ENCODE measurements at places on chromosomes 13 and 19.

GRCh38 chr13:65497265-65497664 is 1732.9 kb downstream of the PCDH9 start:
- DNase-seq: no peak

DNA sequence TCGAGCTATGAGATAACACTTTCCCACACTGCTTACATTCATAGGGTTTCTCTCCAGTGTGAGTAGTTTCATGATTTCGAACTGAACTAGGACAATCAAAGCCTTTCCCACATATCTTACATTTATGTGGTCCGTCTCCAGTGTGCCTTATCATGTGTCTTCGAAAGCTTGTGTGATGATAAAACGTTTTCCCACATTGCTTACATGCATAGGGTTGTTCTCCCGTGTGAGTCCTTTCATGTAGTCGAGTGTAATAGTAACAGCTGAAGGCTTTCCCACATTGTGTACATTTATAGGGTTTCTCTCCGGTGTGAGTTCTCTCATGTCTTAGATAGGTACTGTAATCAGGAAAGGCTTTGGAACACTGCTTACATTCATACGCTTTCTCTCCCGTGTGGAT is 16.3 kb downstream of the ZNF823 start:
- no peak for DNase-seq

- DNase-seq: peak; percentile 80
Observed at GRCh38 chr19:12983542-12984142, 11.6 kb upstream of the NFIX start.

DNA sequence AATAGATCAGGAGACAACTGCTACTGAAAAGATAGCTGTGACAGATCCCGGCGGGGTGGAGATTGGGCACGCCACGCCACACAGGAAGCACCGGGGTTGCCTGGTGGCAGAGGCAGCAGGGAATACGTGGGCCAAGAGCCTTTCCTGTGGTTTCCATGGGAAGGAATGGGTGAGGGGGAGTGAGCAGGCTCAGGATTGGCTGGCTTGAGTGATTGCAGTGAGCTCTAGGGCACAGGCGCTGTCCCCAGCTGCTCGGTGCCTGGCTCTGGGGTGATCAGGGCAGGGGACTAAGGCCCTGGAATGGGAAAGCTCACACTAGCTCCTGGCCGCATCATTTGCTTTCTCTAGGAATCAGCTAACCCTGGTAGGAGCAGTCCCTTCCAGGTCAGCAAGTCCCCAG is 166.1 kb downstream of the USP12 start:
- no peak for DNase-seq

DNA sequence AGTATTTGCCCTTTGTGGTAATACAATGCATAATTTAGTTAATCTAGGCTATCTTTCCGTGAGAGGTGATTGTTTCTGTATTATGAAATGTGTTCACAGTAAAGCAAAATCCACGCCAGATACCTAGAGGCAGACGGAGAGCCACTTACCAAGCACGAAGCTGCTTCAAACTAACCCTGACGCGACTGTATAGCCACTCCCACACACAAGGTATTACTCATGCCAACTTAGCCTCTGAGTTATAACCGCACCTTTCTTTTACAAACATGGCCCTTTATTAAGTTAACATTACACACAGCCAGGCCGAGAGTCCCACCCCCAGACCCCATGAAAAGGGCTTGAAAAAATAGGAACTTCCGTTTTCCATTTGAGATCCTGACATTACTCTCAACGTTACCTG is 185.7 kb downstream of the ABCC4 start:
- no peak for DNase-seq

- no peak for DNase-seq
Observed at GRCh38 chr19:12985049-12985776, 10.1 kb upstream of the NFIX start.

DNA sequence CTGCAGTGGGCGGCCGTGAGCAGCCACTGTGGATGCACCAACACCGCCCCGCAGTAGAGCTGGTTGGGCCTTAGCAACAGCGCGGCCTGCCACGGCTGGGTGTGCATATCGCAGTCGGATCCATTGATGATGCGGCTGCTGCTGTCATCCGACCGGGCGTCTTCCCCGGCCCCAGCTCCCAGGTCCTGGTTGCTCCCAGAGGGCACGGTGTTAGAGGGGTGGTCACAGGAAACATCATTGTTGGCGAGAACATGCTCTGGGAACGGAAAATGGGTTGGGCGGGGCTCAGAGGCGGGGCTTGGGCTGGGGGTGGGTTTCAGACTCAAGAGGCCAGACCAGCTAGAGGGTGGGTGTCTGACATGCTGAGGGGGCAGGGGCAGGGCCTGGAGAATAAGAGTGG is 3.0 kb downstream of the KLK5 start:
- no peak for DNase-seq
